ENCODE measurements at places on chromosomes 13 and 19.

DNA sequence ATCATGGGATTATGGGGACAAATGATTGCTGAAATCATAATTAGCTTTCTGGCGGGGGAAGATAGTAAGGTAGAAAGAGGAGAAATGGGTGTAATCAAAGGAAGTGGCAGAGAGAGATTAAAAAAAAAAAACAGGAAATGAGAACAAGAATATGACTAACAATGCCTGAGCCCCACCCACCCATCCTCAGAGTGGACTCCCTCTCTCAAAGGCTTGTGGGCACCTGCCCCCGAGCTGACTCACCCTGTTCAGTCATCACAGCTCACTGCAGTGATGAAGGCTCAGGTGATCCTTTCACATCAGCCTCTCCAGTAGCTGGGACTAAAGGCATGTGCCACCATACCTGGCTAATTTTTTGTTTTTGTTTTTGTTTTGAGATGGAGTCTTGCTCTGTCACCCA is 26.4 kb upstream of the TPT1 start:
- DNase-seq: peak; percentile 93

- DNase-seq: peak; percentile 82
These were observed 25.5 kb downstream of the TSSK6 start for GRCh38 chr19:19489804-19490204.

GRCh38 chr19:16327911-16328823 is 3.5 kb downstream of the KLF2 start:
- DNase-seq: peak; percentile 88

DNA sequence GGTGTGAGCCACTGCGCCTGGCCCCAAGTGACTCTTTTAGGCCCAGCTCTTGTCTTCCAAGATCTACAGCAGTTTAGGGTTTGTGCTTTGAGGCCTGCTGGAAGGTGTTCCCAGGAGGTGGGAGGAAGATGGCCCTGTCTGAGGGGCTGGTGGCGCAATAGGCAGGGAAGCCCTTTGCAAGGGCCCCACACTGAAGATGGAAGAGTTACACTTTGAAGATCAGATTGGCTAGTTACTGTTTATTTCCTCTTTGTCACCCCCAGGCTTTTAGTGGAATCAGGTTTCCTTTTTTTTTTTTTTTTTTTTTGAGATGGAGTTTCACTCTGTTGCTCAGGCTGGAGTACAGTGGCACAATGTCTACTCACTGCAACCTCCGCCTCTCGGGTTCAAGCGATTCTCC is 1.9 kb upstream of the RABAC1 start:
- no peak for DNase-seq

DNA sequence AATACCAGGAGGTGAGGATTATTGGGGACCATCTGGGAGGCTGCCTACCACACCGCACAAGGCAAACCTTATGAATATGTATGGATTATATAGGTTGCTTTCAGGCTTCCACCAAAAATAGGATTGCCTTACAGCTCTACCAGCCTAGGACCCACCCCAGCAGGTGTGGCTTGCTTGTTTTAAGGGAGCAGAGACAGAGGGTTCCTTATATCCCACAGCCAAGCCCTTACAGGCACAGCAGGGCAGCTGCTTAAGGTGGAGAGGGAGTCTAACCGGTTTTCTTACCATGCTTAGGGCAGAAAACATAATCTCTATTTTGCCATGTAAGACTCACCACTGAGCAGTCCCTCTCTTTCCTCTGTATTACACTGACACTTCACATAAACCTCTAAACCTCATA is 16.1 kb upstream of the TTYH1 start:
- no peak for DNase-seq

DNA sequence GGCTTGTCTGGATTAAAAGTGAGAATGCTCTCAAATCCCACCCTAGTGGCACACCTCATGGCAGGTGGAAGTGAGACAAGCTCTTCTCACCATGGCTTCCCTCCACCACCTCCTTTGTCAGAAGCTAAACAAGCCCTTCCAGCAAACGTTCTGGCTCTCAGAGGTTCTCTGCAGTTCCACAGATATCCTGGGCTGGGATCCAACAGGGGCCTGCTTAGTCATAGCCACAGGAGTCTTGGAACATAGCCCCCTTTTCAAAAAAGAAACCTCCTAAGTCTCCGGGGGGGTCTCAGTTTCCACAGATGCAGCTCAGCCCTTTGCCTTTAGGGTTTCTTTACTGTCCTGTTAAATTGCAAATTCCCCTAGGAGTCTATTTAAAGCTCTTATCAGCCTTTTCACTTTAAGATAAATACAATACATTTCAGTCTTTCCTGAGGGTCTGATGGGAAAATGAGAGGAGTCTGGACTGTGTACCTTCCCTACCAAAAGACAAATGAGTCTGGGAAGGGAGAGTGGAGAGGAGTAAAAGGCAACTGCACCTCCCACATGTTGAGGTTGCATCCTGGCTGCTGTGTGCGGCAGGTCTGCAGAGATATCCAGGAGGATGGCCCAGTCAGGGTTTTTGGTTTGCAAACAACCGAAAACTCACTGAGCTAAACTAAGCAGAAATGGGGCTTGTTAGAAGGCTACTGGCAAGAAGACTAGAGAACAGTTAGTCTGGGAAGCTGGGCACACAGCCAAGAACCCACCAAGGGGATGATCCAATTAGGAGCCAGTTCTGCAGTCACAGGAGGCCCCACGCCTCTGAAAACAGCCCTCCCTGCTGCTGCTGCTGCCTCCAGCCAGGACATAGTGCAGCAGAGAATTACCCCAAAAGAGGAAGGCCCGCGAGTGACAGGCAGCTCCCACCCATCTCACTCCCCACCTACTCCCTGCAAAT is 41.4 kb upstream of the SERP2 start:
- peak; percentile 89 for DNase-seq

GRCh38 chr19:41708481-41708880 is at the start of gene CEACAM5:
Gene CEACAM5 (plus strand): TSS chr19:41708626. CDS start chr19:41708732, 106 bp downstream.
- no peak for DNase-seq

DNA sequence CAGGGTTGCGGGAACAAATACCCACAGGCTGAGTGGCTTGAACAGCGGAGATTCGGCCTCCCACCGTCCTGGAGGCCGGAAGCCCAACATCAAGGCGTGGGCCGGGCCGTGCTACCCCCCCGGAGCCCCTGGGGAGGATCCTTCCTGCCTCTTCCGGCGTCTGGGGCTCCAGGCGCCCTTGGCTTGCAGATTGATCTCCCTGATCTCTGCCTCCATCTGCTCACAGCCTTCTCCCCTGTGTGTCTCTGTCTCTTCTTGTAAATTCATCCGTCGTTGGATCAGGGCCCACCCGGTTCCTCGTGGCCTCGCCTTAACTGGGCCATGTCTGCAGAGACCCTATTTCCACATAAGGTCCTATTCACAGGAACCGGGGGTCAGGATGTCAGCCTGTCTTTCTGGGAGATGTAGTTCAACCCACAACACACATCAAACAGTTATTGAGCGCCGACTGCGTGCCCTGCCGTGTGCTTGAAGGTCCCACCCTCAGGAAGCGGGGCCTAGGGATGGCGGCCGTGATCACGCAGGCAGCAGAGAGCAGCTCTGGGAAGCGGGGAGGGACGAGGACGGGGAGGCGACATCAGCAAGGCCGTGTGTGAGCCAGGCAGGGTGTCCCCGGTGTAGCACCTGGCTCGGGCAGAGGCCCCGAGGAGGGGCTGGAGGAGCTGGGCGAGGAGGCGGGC is 21.3 kb downstream of the HCN2 start:
- DNase-seq: peak; percentile 97

- DNase-seq: no peak
These were observed 113.7 kb downstream of the OLFM4 start for GRCh38 chr13:53142306-53142705.

- DNase-seq: no peak
These were observed 62.2 kb downstream of the CYSLTR2 start for GRCh38 chr13:48715977-48716376.

- DNase-seq: no peak
These were observed 10.9 kb downstream of the FAM187B start for GRCh38 chr19:35217649-35217990.

DNA sequence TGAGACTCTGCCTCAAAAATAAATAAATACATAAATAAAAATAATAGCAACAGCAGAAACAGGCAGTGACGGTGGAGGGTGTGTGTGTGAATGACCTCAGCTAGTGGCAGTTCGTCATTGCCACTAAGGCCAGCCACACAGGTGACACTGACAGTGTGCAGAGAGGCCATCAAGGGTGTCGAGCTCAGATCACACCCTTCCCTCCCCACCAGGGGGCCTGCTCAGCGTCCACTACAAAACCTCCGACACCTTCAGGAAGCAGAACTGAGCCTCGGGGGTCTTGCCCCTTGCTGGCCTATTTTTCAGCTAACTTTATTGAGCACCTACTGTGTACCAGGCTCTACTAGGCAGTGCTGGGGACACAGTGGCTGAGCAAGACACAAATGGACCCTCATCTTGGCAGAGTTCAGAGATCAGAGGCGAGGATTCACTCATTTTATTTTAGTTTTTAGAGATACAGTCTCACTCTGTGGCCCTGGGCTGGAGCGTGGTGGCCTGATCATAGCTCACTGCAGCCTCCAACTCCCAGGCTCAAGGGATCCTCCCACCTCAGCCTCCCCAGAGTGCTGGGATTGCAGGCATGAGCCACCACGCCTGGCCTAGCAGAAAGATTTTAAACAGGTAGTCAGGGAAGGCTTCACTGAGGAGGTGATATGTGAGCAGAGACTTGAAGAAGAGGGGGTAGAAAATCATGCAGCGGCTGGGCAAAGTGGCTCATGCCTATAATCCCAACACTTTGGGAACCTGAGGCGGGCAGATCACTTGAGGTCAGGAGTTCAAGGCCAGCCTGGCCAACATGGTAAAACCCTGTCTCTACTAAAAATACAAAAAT is 30.3 kb upstream of the SEMA6B start:
- DNase-seq: peak; percentile 31

- no peak for DNase-seq
These were observed 88.2 kb downstream of the STK24 start for GRCh38 chr13:98488736-98489135.

DNA sequence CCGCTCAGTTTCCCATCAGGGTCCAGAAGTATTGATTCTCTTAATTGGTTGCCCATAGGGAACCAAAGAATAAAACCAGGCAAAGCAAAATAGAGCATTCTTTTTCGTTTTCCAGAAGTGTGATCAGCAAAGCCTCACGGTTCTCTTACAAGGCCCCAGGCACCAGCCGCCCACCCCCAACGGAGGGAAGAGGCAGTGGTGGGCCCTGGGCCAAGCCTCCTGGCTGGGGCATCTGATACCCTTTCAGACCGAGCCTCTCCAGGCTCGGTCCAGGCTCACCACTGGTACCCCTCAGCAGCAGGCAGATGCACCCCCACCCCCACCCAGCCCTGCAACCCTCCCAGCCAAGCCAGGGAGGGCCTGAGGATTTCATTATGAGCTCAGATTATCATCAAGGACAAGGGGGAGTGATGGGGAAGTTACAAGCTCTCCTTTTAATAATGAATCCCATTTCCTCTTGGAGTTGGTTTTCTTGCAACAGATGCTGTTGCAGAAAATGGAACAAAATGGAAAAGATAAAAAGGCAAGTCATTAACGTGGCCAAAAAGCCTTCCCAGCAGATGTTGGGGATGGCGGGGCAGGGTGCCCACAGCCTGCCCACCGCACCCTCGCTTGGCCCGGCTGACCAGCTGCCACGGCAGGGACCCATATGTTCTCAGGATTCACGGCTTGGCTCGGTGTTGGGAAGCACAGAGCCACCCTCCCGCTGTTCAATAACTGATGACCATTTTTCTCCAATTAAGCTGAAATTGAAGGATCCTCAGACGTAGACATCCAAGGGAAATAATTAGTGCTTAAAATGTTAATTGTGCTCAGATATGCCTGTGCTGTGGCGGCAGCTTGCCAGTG is 45.9 kb upstream of the KCTD15 start:
- DNase-seq: peak; percentile 67

- DNase-seq: peak; percentile 97
These were observed at the start of gene ZNF285 for GRCh38 chr19:44401139-44402115. Gene ZNF285 (minus strand): TSS chr19:44401608. CDS start chr19:44397213, 4,395 bp downstream.

- DNase-seq: peak; percentile 95
These were observed 46.2 kb downstream of the ACTN4 start for GRCh38 chr19:38693380-38694223.

GRCh38 chr19:57512845-57513244 is 13.1 kb downstream of the ZNF773 start:
- no peak for DNase-seq

- DNase-seq: no peak
These were observed 2.5 kb downstream of the PDS5B start for GRCh38 chr13:32588736-32589135.

DNA sequence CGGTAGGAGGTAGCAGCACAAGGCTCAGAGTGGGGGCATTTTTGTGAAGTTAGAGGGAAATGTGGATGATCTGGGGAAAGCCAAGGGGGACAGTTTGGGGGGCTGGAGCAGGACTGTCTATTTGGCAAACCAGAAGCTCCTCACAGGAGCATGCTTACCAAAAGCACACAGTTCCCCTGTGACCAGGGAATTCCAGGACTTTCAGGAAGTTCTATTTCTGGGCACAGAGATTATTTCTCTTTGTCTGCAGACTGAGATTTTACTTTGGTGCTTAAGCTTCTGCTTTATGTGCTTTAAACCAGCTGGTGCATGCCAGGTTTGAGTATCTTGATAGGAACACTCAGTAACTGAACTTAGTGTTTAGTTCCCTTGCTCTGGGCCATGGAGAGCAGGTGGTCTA is 525.3 kb downstream of the DIAPH3 start:
- no peak for DNase-seq

DNA sequence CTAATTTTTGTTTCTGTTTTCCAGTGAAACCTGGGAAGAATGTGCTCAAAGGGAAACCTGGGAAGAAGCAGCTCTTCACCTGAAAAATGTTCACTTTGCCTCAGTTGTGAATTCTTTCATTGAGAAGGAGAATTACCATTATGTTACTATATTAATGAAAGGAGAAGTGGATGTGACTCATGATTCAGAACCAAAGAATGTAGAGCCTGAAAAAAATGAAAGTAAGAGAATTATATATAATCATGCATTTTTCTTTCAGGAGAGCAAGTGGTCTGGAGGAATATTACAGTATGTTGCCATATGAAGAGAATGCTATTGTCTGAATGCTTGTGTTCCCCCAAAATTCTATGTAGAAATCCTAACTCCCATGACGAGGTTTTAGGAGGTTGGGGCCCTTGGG is 3.4 kb downstream of the NUDT15 start:
- DNase-seq: no peak

DNA sequence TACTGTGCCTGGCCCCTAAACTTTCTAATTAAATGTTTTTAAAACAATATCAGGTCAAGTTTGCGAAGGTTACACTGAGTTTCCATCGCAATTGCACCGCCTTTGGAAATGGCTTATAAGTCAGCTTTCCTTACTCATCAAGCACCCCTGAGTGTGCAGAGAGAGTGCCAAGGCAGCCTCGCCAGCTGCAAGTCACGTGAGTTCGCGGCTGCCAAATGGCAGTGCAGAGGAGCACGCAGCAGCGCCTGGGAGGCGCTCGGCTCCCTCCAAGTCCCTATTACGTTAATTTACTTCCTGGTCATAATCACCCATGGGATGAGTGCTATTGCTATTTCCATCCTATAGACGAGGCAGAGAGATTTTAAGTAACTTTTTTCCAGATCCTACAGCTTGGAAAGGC is 319.6 kb downstream of the TEX29 start:
- DNase-seq: no peak

Data from osteoblast (primary cell).